ENCODE measurements at places on chromosomes 6 and 20. TPM values are rescaled to one million over a fixed set of nuclear protein-coding genes. Genes with fewer than 3 reads are reported as not detected.

TPX2 gene
- 155 TPM for total RNA-seq

TRIM31 gene
- total RNA-seq = not detected

WFDC10B gene
- not detected for total RNA-seq

DNA sequence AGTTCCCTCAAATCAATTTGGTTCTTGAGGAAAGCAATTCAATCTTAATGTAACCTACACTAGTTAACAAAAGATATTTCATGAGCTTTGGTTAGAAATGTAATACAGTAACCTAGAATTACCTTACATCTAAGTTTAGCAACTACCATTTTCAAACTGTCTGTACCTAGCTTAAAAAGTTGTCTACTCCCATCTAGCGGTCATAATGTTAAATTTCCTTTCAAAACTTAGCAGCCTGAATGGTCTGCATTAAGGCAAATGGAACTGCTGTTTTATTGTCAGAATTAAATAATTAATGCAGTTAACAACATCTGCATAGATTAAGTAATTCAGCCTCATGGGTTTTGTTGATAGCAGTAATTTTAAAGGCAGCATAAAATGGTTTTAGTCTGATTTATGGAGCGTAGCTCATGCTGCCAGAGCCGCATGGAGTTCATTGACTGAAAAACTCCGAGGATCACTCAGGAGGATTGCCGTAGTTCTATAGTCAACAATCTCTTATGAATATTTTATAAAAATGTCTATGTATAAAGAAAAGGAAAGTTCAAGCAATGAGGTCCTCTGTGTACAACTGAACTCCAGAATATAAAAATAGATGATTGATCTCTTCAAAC, 485.4 kb upstream of the MANEA start:
- DNase-seq = peak; percentile 70

DNA sequence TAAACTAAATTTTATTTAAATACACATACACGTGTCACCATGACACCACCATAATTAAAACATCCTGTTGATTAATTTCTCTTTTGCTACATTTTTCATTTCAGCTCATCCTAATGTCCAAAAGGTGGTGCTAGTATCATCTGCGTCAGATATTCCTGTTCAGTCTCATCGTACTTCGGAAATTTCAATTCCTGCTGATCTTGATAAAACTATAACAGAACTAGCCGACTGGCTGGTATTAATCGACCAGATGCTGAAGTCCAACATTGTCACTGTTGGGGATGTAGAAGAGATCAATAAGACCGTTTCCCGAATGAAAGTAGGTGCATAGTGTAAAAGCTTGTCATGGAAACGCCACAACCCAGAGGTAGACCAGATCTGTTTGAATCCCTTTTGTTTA, 263.4 kb downstream of the UTRN start:
- no peak for DNase-seq

GRCh38 chr6:47163536-47163935, 121.4 kb upstream of the ADGRF1 start:
- no peak for DNase-seq

- no peak for DNase-seq
These were observed 35.2 kb upstream of the TXLNB start for GRCh38 chr6:139327038-139327437.

Measured in G401 (cell line).